ENCODE measurements at places on chromosomes 6 and 20. TPM values are rescaled to one million over a fixed set of nuclear protein-coding genes. Genes with fewer than 3 reads are reported as not detected.

B3GALT4 gene
- 19.7 TPM for total RNA-seq

PSORS1C1 gene
- total RNA-seq: not detected

GABRR1 gene
- total RNA-seq: not detected

OR2H1 gene
- total RNA-seq: not detected

MDC1 gene
- 93.3 TPM for total RNA-seq

AHI1 gene
- total RNA-seq: 19.5 TPM

COL11A2 gene
- total RNA-seq: 0.42 TPM

DNPH1 gene
- 71.2 TPM for total RNA-seq

MATN4 gene
- 6.7 TPM for total RNA-seq

VGLL2 gene
- not detected for total RNA-seq

PRPH2 gene
- total RNA-seq: not detected

TCP1 gene
- 227 TPM for total RNA-seq

RNF182 gene
- not detected for total RNA-seq

SLPI gene
- total RNA-seq: 0.64 TPM

C20orf202 gene
- total RNA-seq: not detected

HMGCLL1 gene
- not detected for total RNA-seq

Measured in T-helper 1 cell treated with Interleukin-12 subunit alpha and Interleukin-12 subunit beta and Interleukin-4 antibody, amounts not matched to agents 30 ng/mL and 1 ng/mL, for 36 hours (primary cell).